ENCODE measurements at places on chromosomes 5 and 9.

- DNase-seq = no peak
Observed at GRCh38 chr9:35002623-35003022, 13.1 kb downstream of the DNAJB5 start.

DNA sequence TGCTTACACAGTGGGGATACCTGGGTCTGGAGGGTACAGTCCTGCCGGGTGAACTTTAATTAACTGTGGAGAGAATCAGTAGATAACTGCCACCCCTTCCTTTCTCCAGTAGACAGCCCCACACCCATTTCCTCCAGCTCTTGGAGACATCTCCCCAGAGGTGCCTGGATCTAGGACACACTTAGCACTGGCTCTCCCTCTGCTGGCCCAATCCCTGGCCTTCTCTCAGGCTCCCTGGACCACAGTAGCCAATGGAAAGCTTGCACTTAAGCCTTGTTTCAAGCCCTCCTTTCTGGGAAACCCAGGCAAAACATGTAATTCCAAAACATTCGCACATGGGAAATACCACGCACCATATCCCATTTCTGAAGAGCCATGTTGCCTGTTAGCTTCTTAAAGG lies 169.2 kb upstream of the GAS1 start:
- DNase-seq = no peak

DNA sequence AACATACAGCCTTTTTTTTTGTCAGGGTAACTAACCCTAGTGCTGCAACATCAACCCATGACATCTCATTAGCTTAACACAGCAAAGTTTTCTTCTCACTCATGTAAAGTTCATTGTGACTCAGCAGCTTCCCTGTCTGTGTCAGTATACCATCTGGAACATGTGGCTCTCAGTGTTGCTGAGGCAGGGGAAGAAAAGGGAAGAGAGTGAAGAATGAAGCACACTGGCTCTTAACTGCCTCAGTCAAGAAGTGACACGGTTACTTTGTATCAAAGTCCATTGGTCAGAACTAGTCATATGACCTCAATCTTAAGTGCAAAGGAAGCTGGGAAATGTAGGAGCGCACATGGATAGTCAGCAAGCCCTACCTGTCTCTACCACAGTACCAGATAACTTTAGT lies 185.0 kb upstream of the ELL2 start:
- DNase-seq = no peak

DNA sequence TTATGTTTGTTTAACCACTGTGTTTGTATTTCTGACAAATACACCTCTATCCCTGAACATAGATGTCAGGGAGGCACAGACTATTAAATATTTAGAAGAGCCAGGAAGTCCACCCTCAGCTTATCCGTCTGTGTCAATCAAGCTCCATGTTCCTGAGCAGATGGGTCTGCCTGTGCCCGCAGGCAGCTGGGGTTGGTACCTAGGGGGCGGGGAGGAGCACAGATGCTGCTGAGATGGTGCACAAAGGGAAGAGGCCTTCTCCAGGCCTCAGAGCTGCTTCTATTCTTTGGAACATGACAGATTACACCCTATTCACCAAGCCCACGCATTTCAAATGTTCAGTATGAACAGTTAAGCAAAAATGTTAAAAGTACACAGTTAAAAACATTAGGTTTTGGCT lies 142.1 kb downstream of the EPB41L4A start:
- DNase-seq = no peak

GRCh38 chr5:135364421-135365262 lies 34.4 kb downstream of the MACROH2A1 start:
- peak; percentile 62 for DNase-seq

GRCh38 chr9:78821126-78821822 lies 524.3 kb downstream of the PSAT1 start:
- peak; percentile 14 for DNase-seq

DNA sequence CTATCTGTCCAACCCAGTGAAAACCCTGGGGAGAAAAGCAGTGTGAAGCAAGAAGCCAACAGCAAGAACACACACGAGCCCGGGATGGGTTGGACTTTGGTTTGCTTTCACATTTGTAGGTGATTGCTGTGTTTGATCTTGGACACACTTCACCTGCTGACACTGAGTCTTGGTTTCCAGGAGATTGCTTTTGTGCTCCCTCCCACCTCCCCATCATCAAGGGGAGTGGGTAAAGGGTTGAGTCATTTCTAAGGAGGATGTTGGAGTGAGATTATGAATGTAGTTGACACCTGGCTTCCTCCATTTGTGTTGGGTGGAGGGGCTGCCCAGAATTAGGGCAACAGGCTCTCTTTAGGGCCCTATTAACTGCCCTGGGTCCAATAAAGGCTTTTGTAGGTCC lies 37.5 kb downstream of the ANKDD1B start:
- DNase-seq = no peak

GRCh38 chr5:147552897-147553296 lies 43.0 kb upstream of the DPYSL3 start:
- DNase-seq = no peak

- no peak for DNase-seq
Observed at GRCh38 chr5:96316487-96316886, 116.6 kb downstream of the PCSK1 start.

GRCh38 chr5:163439092-163439425 lies 1.7 kb downstream of the CCNG1 start:
- DNase-seq = no peak

- no peak for DNase-seq
Observed at GRCh38 chr5:93151896-93152295, 429.1 kb downstream of the NR2F1-AS1 start.

All from NCI-H2029 (cell line).